ENCODE measurements at places on chromosomes 6 and 20. TPM values are rescaled to one million over a fixed set of nuclear protein-coding genes. Genes with fewer than 3 reads are reported as not detected.

DNA sequence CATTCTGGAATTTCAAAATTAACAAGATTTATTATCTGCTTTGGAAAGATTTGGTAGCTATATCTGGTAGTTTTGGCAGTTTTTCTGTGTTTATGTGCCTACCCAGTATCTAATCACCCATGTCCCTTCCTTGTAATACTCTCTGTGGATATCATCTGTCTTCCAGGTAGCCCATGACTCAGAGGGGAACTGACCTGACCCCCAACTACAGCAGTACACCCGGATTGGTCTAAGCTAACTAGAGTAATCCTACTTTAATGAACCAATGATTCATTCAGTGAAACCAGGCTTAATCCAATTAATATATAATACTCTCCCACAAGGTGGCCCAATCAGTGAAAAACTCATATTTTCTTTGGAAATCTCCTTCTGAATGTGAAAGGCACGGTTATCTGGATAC, 295.3 kb upstream of the SULF2 start:
- no peak overlapping the region for H3K27ac ChIP-seq
- H3K4me1 ChIP-seq = no peaks in the 10 kb centered on the region

Gene SNRNP48
- total RNA-seq = 13.7 TPM

DNA sequence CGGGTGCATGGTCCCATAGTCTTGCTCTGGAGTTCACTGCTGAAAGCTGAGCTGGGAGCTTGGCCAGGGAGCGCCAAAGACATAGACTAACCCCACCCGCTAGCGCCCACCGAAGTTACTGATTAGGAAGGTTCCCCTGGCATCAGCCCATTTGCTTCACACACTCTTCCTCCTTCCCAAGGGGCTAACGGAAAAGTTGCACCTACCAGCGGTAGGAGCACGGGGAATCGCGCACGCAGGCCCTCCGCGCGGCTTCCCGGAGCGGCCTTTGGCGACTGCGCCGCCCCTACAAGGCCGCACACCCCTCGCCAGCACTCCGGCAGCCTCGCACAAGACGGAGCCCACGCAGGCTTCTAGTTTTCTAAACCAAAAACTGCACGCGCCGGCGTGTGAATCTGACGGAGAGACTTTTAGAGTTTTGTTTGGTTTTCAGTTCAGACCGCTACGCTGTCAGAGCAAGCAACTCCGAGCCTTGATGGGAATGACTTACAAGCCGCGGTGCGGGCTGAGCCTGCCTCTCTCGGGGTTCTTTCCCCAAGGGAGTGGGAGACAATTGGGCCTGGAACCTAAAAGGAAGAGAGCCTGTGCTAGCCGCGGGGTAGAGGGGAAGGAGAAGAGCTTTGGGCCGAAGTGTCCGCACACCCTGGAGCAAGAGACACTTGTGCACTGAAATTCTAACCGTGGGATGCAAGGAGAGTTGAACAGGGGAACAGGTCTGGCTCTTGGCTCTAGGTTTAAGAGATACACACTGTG, 891 bp upstream of the POU3F2 start:
- H3K4me1 ChIP-seq = peaks cover 11% of the 10 kb centered on the region
- H3K27me3 ChIP-seq = peaks cover 92% of the 10 kb centered on the region
- peak overlapping the region; percentile 70 for H3K4me3 ChIP-seq
- DNase-seq = peak; percentile 84
- H3K36me3 ChIP-seq = no peaks in the 10 kb centered on the region
- peak overlapping the region; percentile 94 for H3K27ac ChIP-seq

Gene ARHGAP40
- 18.5 TPM for total RNA-seq

Gene C6orf132
- 11.3 TPM for total RNA-seq

GRCh38 chr6:12601881-12602280, 114.7 kb upstream of the PHACTR1 start:
- H3K27me3 ChIP-seq = no peaks in the 10 kb centered on the region
- peaks cover 5% of the 10 kb centered on the region for H3K4me1 ChIP-seq
- no peak overlapping the region for H3K27ac ChIP-seq
- H3K4me3 ChIP-seq = no peak overlapping the region

DNA sequence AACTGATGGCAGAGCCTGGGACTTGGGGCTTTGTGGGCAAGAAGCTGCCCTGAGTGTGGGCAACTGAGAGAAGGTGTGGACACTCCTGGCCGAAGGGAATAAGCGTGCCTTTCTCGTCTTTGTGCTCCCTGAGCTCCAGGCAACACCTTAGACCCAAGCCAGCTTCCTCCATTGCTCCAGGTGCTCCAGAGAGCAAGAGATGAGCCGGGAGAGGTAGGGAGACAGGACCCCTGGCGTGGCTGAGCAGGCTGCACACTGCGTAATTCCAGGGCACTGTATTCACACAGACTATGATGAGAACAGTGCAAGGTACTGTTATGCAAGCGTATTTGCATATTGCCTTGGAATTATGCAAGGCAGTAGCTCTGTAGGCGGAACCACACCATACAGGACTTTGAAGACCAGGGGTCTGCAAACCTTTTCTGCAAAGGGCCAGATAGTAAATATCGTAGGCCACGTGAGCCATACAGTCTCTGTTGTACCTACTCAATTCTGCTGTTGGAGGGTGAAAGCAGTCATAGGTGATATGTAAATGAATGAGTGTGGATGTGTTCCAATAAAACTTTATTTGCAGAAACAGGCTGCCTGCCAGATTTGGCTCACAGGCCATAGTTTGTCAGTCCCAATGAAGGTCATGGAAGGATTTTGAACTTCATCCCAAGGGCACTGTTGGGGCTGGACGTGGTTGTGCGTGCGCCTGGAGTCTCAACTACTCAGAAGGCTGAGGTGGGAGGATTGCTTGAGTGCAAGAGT, 42.1 kb upstream of the FAM83D start:
- H3K27me3 ChIP-seq = no peaks in the 10 kb centered on the region
- no peak for DNase-seq
- no peaks in the 10 kb centered on the region for H3K36me3 ChIP-seq
- H3K27ac ChIP-seq = no peak overlapping the region
- H3K4me3 ChIP-seq = no peak overlapping the region

Measured in endodermal cell (in vitro differentiated cells).